Amygdala (tissue), 56 donors: ENCODE measurements at places on chromosomes 5 and 9.

- no peak for DNase-seq
These were observed 597.9 kb downstream of the DMRTA1 start for GRCh38 chr9:23044549-23044948.

DNA sequence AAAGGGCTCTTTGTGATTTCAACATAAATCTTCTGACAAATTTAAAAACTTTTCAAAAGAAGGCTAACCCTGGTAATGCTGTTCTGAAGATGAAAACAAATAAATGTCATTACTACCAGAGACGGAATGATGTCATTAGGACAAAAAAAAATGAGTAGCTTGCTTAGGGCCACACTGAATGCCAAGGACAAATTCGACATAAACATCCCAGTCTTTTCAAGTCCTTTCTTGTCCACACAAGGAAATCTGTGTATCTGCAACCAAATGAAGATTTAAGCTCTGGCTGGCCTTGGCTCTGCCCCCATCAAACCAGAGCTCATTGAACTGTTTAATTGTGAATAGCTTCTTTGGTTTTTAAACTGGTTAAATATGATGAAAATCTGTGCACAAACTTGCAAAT, 592.7 kb downstream of the TLE1 start:
- no peak for DNase-seq

DNA sequence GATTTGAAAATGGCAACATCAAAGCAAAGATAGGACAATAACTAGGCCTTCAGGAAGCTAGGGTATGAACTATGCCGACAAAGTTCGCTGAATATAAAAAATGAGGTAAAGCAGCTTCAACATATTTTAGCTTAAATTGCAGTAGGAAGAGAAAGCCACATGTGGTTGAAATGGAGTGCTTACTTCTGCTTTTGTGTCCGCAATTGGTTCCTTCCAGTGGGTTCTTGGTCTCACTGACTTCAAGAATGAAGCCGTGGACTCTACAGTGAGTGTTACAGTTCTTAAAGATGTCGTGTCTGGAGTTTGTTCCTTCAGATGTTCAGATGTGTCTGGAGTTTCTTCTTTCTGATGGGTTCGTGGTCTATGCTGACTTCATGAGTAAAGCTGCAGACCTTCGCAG, 95.2 kb downstream of the APTX start:
- no peak for DNase-seq

GRCh38 chr9:2255128-2255527, 240.0 kb downstream of the SMARCA2 start:
- no peak for DNase-seq

DNA sequence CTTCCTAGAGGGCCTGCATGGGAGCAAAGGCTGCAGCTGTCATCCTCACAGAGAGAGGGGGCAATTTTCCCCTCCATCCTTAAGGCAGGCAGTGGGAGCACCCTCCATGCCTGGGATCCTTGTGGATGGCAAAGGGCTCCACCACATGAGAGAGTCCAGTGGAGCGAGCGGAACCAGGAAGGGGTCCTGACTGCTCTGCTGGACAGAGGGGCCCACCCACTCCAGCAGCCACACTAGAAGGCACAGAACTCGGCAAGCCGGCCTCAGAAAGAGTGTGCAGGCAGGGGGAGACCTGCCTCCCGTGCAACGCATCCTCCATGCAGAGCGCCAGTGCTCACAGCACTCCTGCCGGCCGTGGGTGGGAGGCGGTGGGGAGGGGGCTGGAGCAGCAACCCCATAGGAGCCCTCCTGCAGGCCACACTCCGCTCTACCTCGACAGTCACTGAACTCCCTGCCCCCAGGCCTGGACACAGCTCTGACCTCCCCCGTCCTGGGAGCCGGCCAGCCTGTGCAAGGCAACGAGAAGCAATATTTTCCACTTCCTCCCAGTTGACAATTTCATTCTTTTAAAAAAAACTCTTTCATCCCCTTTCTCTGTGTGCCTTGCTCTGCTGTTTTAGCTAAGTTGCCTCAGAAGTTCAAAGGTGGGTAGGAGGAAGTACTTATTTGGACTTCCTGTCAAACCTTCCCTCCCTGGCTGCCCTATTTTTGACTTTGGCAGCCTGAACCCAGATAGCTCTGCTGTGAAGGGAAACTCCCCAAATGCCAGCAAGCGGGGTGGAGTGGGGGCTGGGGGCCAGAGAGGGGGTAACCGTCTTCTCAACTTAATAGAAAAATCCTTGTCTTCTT, 5.3 kb upstream of the LCP2 start:
- no peak for DNase-seq
